Stimulated activated CD8-positive, alpha-beta memory T cell treated with anti-CD3 and anti-CD28 coated beads, Interleukin-15, amount 100 ng/mL, for 1 hour (primary cell): ENCODE measurements at places on chromosomes 7 and 10.

- no peak for DNase-seq
Observed at GRCh38 chr7:22885797-22886261, 63.2 kb upstream of the TOMM7 start.

GRCh38 chr10:26361971-26362370 is 76.2 kb upstream of the APBB1IP start:
- no peak for DNase-seq

GRCh38 chr7:133649593-133649992 is 396.7 kb downstream of the EXOC4 start:
- no peak for DNase-seq

GRCh38 chr10:71493741-71494140 is 97.0 kb downstream of the CDH23 start:
- no peak for DNase-seq

DNA sequence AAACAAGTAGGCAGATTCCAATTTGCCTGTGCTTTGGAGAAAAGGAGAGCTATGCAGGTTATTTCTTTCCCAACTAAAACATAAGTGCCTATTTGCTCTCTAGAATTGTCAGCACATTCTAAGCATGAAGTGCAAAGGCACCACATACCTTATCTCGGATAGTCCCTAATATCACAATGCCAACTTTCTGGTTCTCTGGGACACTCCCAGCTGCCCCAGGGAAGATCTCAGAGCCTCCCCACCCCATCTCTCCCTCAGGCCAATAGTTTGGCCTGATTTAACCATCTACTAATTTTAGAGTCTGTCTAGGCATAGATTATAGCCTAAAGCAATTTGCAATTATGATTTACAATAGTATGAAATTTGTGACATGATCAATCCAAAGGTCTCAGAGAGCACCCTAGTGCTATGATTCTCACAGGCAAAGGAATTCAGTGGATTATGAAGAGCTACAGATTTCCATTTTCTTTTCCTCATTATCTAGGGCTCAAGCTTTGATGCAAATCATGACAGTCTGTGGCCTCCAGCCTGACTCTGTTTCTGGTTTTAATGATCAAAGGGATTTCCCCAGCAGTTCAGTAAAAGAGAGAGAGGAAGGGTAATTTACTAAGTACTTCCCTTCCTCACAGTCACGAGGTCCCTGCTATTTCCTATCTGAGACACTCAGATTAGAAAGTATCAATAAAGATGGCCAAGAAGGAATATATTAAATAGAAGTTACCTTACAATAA is 29.0 kb upstream of the IL6 start:
- no peak for DNase-seq

- no peak for DNase-seq
Observed at GRCh38 chr10:69572159-69573055, 815 bp downstream of the NEUROG3 start.

GRCh38 chr7:111459757-111460280 is 102.5 kb downstream of the IMMP2L start:
- no peak for DNase-seq
